ENCODE measurements at places on chromosomes 16 and 17.
A peak's percentile ranks its signal among the peaks of the same experiment; 100 is the strongest.

DNA sequence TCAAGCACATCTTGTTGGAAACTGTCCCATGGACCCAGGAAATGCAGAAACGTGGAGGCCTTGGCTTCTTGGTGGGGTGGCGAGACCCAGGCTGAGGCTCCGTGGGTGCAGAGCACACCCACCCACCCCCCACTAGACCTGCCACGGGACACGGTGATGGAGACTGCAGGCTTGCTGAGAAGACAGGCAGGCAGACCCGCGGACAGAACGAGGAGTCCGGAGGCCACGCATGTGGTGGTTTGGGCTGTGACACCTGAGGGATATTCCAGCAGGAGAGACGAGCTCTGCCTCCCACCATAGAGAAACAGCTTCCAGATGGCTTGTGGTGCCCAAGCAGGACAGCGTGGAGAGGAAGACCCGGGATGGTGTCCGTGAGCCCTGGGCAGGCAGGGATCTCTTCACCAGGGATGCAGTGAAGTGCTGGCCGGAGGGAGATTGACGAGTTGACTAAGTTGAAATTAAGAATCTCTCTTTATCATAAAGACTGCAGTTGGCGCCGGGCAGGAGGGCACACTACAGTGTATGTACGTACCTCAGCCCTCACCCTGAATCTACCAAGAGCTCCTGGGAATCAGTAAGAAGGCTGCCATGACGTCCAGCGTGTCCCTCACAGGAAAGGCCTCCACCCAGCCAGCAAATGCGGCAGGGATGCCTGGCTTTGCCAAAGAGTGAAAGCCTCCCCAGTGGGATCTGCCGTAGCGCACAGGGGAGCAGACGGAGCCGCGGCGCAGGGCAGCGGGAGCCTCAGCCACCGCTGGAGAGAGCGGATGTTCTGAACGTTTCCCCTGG, 8.2 kb downstream of the UBE2I start:
- DNase-seq: no peak

- DNase-seq: peak; percentile 45
Measured at GRCh38 chr17:81427173-81428120, 32.2 kb downstream of the BAHCC1 start.

- DNase-seq: no peak
Measured at GRCh38 chr16:4087099-4087885, 28.9 kb downstream of the ADCY9 start.

GRCh38 chr17:68886401-68886800, 68.8 kb downstream of the ABCA8 start:
- DNase-seq: no peak

DNA sequence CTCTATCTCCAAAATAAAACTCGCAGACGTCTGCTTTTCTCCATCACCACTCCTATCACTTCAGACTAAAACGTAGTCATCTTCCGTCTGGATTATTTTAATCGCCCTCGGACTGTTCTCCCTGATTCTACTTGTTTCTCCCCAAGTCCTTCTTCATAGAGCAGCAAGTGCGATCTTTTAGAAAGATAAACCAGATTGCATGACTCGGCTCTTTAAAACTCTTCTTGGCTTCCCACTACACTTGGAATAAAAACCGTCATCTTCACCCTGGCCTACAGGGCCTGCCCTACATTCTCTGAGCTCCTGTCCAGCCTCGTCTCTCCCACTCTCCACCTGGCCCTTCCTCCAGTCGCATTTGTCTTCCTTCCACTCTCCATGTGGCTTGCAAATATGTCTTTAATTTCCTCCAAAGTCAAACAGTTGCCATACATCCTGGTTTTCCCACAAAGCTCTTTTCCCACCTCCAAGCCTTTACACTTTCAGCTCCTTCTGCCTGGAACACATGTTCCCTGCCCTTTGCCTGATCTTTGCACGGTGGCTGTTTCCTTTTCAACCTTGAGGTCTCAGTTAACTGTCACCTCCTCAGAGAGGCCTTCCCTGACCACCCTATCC, 70.5 kb upstream of the DHX40 start:
- DNase-seq: no peak

GRCh38 chr17:45663772-45664171, 120.3 kb upstream of the CRHR1 start:
- DNase-seq: no peak

GRCh38 chr17:82956146-82956725, 116.4 kb upstream of the ZNF750 start:
- no peak for DNase-seq

- no peak for DNase-seq
Measured at GRCh38 chr17:63961355-63962212, 11.1 kb downstream of the SCN4A start.

DNA sequence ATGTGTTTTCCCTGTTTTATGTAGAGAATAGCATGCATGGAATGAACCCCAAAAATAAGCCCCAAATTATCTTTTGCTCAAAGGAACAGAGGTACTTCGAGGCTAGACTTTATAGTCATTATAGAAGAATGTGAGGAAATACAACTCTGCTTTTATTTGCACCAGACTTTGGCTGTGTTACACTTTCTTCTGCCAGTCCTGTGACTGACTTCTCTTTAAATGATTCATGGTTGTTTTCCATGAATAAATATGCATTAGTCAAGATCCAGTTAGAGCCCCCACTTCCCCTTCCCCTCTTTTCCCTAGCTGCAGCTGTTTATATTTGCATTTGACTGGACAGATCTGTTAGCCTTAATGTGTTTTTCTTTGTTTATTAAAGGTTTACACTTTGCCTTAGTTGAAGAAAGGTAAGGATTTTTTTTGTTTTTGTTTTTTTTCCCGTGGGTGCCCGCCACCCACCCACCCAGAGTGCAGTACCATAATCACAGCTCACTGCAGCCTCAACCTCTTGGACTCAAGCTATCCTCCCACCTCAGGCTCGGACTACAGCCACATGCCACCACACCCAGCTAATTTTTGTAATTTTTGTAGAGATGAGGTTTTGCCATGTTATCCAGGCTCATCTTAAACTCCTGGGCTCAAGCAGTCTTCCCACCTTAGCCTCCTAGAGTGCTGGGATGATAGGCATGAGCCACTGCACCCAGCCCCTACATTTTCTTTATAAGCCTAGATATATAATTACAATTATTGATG, 152.6 kb downstream of the CYB561 start:
- no peak for DNase-seq

GRCh38 chr17:66403846-66404556, 101.6 kb downstream of the PRKCA start:
- no peak for DNase-seq

DNA sequence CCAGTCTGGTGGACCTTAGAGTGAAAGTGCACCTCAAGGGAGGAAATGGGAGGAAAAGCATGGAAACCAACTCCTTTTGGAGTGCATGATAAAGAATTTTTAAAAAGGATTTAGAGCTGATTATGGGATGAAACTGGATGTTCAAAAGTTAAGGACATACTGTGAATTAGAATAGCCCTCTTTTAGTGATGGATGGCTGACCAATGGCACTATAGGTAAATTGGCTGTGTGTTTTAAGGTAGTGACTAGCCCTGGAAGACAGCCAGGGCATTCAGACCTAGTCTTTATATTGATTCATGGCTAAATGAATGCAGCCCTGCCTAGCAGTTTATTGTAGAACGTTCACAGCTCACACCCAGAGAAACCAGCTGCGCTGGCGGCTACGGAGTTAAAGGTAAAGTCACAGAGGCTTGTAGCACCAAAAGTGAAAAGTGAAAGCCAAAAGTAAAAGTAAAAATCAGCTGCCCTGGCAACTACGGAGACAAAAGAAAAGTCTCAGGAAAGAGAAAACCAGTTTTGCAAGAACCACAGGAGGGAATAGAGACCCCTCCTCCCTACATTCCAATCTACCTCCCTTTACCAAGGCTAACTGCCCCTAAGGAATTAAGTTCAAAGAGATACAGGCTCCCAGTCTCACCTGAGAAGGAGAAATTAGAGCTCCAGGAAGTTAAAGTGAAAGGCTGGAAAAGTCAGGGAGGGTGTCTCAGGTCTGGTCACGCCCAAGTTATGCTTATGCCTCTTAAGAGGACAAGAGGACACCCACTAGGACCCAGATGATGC, 21.8 kb downstream of the ACSM1 start:
- no peak for DNase-seq

DNA sequence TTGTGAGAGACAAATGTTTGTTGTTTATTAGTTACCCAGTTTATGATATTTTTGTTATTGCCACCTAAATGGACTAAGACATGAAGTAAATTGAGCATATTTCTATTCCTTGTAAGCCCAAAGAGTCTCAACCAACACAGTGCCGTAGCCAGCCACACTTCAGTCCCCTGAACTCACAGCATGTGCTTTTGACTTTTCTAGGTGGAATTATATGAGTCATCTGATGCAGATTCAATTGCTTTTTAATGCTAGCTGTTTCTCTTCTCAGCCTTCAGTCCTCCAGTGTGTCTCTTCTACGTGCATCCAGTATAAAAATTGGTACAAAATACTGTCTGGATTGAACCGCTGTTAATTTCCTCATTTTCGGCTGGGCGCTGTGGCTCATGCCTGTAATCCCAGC, 39.0 kb downstream of the IQCK start:
- no peak for DNase-seq

GRCh38 chr16:68473358-68474070, 25.2 kb upstream of the SMPD3 start:
- DNase-seq: no peak

- no peak for DNase-seq
Measured at GRCh38 chr16:68737046-68737729, at the start of gene CDH1. TSS of gene CDH1 (plus strand) at chr16:68737292. CDS start at chr16:68737416, 124 bp downstream.

- no peak for DNase-seq
Measured at GRCh38 chr17:69606142-69606800, 191.8 kb downstream of the MAP2K6 start.

- no peak for DNase-seq
Measured at GRCh38 chr17:60534613-60535157, 8.6 kb upstream of the APPBP2 start.

DNA sequence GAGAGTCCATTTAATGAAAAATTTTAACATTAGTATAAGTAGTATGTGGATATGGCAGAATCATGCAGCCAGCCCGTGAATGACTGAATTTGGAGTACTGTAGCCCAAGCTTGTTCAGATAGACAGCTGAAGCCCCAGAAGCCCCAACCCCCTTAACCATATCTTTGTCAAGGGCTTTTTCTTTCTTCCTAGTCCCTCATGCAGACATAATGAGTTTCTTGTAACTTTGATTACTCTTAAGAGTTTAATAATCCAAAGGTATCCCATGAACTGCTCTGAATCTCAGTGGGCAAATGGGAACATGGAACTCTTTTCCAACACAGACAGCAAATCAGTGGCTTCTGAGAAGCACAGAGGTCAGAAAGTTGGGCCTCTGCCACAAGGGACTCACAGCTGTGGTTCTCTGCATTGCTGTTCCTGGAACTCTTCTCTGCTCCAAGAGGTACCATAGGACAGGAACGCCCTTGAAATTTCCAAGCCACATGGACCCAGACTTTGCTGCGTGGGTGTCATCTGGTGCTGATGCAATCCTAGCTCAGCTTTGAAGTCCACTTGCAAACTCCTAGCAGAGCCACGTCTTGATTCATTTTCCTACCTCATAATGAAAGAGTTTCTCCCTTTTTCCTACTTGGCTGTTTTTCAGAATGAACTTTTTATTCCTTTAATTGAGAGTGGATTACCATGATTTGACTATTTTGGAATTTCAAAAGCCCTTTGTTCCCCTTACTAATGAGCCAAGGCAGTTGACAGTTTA, 18.1 kb downstream of the LYRM1 start:
- DNase-seq: no peak

DNA sequence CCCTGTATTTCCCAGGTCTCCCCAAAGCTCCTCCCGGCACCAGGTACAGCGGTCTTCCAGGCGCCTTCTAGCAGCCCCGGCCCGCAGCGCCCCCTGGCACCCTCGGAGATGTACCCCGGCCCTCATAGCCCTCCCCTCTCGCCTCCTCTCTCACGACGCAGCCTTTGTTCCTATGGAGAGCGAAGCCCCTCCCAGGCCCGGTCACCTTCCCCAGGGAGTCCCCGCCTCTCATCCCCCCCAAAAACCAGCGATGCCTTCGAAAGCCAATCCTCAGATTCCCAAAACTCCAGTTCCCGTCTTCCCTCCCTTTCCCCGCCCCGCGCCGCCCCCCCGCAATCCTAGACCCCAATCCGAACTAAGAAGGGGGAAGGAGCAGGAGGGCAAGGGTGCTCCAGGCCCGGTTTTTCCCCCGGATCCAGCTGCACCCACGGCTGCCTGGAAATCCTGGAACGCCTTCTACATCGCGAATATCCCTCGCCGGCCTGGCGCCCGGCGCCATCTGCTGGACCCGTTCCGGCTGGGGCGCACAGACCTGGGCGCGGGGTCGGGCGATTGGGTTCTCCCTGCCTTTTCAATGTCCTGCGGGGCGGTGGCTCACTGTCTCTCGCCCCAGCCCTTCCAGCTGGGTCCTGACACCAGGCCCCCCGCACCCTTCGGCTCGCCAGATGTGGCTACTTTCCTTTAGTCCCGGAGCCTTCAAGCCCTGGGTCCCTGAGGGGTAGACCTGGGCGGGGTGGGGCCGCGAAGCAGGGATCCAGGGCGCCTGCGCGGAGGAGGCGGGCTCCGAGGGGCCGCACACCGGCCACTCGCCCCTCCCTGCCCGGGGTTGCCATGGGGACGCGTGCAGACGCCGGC, at the start of gene DNAH2:
DNAH2 (plus strand) TSS at position 844 of the 855 bp plus-strand sequence. CDS start 1,991 bp downstream, outside the sequence.
- peak; percentile 6 for DNase-seq

- no peak for DNase-seq
Measured at GRCh38 chr17:48472411-48473281, 42.6 kb upstream of the SKAP1 start.

DNA sequence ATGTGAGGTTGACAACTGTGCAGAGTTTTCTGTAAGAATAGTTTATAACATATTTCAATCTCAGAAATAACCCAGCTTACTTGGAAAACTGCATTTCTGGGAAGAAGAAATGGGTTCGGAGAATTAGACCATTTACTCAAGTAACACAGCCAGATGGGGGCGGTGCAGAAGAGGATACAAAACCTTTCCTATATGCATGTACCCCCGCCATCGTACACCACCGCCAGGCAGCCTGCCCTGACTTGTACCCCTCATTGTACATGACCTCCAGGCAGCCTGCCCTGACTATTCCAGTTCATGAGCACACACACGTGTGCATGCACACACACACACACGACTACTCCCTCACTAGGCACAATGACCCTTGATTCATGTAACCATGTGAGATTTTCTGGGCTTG, 154.0 kb downstream of the C16orf78 start:
- no peak for DNase-seq

- no peak for DNase-seq
Measured at GRCh38 chr16:3149630-3150345, 15.0 kb downstream of the ZNF213 start.

GRCh38 chr16:24906199-24906808, 60.5 kb downstream of the SLC5A11 start:
- DNase-seq: no peak

DNA sequence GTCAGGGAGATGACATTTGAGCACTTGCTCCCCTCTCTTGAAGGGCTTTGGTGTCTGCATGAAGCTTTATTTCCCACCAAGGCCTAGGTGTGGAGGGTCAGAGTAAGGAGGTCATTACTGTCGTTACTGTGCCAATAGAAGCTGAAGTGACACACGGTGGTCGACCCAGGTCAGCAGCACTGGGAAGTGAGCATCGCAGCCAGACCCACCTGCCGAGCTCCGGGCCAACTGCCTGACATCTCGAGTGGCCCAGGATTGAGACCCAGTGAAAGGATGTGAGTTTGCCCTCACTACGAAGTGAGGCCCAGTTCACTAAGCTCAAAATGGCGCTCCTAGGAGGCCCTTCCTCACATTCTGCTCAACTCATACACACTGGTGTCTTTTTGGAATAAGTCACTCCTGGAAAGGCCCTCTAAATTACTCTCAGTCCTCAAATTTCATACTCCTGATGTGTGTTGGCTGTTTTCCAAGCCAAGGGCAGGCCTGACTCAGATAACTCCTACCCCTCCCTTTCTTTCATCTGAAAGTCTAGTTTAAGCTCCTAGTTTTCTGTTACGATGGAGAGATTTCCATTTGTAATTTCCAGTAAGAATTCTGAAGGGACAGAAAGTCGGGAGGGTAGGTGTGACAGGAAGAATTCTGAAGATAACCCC, 200.4 kb downstream of the LGALS9B start:
- no peak for DNase-seq

Measured in HL-60 (cell line).